ENCODE measurements at places on chromosomes 7 and 10. TPM values are rescaled to one million over a fixed set of nuclear protein-coding genes. Genes with fewer than 3 reads are reported as not detected.

The TSPAN12 gene
- total RNA-seq = 0.46 TPM

The CLRN3 gene
- not detected for total RNA-seq

The HOXA2 gene
- total RNA-seq = not detected

The C10orf53 gene
- not detected for total RNA-seq

The KBTBD2 gene
- total RNA-seq = 54.9 TPM

The GPR15LG gene
- not detected for total RNA-seq
